Lung (tissue), 17 donors: ENCODE measurements at places on chromosomes 11 and 22. TPM values are rescaled to one million over a fixed set of nuclear protein-coding genes. Genes with fewer than 3 reads are reported as not detected.

The RRM1 gene
- total RNA-seq: 35.9 TPM

The FREY1 gene
- total RNA-seq: 0.51 TPM

- peak; percentile 17 for DNase-seq
These were observed 79.1 kb upstream of the ALX4 start for GRCh38 chr11:44388828-44389657.

The PDGFD gene
- 1.9 TPM for total RNA-seq

- no peak for DNase-seq
These were observed 79.1 kb downstream of the PHF21B start for GRCh38 chr22:44930711-44931035.

DNA sequence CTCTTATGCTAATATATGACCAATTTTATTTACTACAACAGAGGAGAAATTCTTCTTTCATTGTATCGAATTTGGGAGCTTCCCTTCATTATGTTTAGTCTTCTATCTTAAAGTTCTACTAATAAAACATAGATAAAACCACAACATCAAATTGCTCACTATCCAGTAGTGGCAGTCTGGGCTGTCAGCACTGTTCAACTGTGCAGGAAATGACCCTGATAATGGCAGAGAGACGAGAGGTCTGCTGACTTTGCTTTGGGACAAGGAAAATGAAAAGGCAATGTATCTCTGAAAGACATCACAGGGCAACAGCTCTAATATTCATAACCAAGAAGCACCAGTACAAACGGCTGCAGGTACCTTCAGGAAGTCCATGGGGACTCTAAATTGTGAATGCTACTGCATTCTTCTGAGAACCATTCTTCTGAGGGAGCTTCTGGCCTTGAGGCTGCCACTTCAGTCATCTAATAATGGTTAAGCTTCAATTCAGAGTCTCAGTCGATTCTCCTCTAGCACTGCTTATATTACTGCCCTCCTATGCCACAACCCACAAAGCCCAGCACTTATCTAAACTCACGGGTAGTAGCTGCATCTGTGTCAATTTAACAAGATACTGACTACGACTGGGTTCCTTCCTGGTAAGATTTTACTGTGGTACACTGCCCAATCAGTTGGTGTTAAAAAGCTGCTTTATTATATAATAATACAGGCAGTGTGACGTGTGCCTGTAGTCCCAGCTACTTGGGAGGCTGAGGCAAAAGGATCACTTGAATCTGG, 44.2 kb downstream of the CKAP5 start:
- no peak for DNase-seq

- DNase-seq: no peak
These were observed 1.3 kb upstream of the UCP2 start for GRCh38 chr11:73983741-73984538.

- DNase-seq: no peak
These were observed 72.3 kb upstream of the GRK3 start for GRCh38 chr22:25492162-25492561.

- DNase-seq: no peak
These were observed 165.2 kb upstream of the E2F8 start for GRCh38 chr11:19405966-19406365.

The SCN2B gene
- total RNA-seq: 1.0 TPM

The DEFB131B gene
- not detected for total RNA-seq

DNA sequence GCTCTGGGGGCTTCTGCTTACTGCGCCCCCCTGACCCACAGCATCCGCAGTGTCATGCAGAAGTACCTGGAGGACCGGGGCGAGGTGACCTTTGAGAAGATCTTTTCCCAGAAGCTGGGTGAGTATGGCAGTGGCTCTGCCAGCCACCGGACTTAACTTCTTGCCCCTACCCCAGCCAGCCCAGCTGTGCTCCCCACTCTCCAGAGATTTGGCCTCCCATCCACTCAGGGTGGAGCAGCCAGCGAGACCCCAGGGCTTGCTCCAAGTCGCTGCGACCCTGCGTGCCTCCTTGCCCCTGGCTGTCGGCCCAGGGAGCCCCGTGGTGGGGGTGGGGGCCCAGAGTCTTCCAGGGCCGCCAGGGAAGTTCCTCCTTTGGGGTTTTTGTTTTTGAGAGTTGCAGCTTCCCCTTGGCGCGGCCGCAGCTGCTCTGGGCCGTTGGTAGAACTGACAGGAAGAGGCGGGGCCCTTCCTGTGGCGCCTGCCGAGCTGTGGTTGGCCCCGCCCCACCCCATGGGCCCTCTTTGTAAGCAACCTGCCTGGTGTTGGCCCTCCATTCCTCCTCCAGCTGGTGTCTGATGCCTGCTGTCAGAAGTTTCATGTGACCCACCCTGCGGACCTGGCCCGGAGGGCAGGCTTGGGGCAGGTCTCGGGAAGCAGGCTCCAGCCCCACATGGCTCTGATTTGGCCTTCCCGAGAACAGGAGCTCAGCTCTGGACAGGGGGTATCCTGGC, 11.1 kb downstream of the GRK2 start:
- DNase-seq: peak; percentile 89

- peak; percentile 94 for DNase-seq
These were observed 50.3 kb downstream of the PKNOX2 start for GRCh38 chr11:125214601-125215565.

DNA sequence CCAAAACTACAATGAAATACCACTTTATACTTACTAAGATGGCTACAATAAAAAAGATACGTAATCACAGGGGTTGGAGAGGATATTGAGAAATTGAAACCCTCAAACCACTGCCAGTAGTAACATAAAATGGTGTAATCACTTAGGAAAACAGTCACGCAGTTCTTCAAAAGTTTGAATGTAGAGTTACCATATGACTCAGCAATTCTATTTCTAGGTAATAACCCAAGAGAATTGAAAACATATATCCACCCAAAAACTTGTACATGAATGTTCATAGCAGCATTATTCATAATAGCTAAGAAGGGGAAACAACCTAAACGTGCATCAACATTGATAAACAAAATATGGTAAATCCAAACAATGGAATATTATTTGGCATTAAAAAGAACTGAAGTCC, 24.4 kb upstream of the PSMA1 start:
- no peak for DNase-seq

GRCh38 chr11:93411705-93412104, 81.2 kb downstream of the DEUP1 start:
- no peak for DNase-seq

- peak; percentile 81 for DNase-seq
These were observed 366.8 kb downstream of the SHANK2 start for GRCh38 chr11:70885281-70886231.

GRCh38 chr11:17967661-17968060, 45.2 kb downstream of the SERGEF start:
- no peak for DNase-seq
